Stimulated activated CD8-positive, alpha-beta memory T cell treated with anti-CD3 and anti-CD28 coated beads, Interleukin-7, amount 100 ng/mL, for 1 hour (primary cell): ENCODE measurements at places on chromosomes 1 and 21.

- DNase-seq: no peak
These were observed 726.5 kb downstream of the PTPRU start for GRCh38 chr1:29962831-29963247.

DNA sequence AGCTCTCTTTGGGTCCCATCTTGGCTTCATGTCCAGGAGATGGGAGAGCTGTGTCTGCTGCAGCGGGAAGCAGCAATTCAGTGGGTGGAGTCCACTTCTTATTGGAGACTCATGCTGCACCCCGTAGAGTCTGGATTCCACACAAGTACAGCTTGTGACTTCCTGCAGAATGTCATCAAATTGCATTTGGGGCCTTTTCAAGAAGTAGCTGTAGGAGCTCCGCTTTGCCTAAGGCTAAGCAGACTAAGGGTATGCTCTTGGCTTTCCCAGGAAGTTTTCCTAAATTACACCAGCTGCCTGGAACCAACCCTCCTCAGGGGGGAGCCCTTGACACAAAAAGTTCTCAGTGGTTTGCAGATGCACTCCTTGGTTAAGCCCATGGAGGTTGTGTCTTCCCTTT, 5.7 kb upstream of the MOB3C start:
- DNase-seq: no peak

DNA sequence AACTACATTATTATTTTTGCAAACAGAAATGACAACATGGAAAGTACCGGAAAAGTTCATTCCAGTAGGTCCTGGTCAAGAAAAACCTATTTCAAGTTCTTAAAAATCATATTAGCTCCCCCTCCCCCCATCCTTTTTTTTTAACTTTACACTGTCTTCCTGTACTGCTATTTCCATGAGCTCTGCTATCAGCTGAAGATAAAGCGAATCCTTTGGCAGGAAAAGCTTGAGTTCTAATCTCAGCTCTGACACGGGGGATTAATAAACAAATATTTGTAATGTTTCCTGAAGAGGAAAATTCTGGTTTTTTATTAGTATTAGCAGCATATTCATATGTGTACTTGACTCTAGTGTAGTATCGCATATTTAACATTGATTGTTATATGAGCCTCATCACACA, 190.7 kb upstream of the ESRRG start:
- DNase-seq: no peak

DNA sequence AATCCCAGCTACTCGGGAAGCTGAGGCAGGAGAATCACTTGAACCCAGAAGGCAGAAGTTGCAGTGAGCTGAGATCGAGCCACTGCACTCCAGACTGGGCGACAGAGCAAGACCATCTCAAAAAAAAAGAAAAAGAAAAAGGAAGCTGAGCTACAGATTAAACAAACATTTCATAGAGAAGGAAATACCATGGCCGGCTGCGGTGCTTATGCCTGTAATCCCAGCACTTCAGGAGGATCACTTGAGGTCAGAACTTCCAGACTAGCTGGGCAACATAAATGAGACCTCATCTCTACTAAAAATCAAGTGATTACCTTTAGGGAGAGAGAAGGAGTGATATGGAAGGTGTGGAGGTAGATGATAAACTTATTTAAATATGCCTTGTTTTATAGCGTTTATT, 14.0 kb upstream of the CFAP126 start:
- no peak for DNase-seq

DNA sequence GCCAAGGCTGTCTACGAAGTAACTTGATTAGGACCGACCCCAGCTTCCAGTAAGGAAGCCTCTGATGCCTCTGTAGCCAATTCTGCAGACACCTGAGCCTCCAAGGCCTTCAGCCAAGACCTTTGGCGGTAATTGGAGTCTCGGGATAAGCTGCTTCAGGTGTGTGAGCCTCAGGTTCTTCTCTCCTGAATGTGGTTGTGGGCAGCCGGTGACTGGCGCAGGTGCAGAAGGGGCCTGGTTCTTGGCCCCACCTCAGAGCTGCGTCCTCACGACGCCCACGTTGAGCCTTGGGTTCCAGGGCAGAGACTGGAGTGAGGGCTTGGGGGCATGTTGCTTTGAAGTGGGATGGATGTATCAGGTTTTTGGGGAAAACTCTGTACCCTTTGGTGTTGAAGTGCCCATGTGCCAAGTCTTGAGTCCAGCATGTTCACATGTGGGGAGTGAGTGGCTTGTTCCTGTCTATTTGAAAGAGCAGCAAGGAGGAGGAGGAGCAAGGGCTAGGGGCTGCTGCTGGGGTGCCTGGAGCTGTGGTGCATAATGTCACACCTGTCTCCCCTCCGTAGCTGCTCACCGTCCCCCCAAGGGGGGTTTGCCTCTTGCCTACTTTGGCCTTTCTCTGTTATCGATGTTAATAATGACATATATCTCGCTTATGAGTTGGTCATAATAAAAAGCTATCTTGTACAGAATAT, 1.4 kb downstream of the PSEN2 start:
- no peak for DNase-seq

DNA sequence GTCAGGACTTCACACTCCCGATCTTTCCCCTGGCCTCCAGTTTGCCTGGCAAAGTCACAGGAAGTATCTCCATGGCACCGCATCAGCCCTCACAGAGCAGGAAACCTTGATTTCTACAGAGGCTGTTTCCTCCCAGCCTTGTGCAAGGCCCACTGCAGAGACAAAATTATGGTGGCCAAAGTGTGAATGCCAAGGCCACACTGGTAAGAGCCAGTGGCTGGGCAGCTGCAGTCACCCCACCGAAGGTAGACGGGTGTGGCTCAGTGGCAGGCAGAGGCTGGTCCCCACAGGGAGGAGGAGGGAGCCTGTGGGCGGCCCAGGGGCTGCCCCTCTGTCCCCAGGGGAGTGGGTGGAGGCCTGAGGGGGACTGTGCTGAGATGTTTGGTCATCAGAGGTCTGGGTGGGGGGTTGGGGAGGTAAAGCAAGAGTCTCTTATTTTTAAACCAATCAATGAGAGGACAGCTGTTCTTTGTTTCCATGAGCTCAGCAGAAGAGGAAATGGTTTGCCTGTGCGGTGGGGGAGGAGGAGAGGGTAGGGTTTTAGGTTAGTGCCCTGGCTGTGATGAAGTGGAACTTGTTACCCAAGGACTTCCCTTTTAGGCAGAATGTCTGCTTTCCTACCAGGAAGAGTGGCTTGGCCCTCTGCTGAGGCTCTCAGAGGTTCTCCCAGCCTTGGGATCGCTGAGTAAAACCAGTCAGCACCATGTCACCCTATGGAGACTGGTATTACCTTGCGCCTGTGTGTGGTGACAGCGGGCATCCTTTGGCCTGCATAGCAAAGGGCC, 18.0 kb upstream of the BTG2 start:
- no peak for DNase-seq
